Panc1 (cell line): ENCODE measurements at places on chromosomes 3 and 15. TPM values are rescaled to one million over a fixed set of nuclear protein-coding genes. Genes with fewer than 3 reads are reported as not detected.

KIF15 gene
- total RNA-seq, result 12.2 TPM

DNA sequence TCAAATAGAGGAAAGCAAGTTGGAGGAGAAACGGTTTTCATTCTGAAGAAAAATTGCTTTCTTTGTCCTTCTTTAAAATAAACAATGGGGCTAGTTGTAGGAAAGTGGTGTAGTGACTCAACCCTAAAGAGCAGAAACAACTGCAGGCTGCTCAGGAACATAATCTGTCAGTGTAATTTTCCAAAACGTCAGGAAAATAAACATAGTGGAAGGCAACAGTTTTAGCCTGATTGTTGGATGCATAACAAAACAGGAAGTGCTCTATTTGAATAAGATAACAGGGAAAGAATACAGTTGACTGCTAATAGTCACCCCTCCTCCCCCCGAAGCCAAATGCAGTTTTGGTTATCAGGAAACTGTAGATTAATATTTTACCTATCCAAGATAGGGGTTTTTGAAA, 167.6 kb downstream of the ECT2 start:
- no peak for DNase-seq

MME gene
- 1.6 TPM for total RNA-seq

GRCh38 chr3:107062787-107063186, 314.5 kb upstream of the CCDC54 start:
- no peak for DNase-seq

GRCh38 chr3:107818025-107818424, 272.8 kb downstream of the CD47 start:
- DNase-seq, result no peak

DNA sequence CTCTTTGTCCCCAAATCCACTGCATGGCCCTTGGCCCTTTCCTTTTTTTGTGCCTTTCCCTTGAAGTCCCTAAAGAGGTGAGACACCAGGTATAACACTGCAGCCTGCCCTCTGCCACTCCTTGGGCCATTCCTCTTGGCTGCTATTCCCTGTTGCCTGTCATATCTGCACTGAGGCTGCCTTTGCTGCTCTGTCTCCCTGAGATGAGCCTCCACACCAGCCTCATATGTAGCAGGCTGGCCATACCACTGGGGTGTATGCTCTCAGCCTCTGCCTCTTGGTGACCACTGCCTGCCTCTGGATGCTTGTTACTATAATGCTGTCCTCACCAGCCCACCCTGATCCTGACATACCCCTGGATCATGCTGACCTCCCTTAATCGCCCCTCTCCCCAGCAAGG, 252.0 kb downstream of the CLSTN2 start:
- no peak for DNase-seq

GRCh38 chr3:41158947-41159346, 40.4 kb upstream of the CTNNB1 start:
- no peak for DNase-seq

DNA sequence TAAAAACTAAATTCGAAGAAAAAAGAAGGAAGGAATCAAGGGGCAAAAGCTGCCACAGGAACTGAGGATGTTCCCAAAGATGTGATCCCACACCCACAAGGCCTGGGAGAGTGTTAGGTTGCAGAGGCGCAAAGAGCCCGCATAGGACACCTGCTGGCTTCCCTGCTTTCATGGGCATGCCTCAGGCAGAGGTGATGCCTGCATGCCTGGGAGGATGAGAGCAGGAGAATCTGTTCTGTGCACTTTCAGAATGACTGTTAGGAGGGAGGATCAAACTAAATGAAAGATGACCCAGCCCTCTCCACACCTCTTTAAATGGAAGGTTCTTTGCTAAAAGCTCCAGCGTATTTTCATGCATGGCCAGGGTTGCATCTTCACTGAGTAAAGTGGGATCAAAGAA, 162.4 kb downstream of the PLCL2 start:
- DNase-seq, result no peak

- no peak for DNase-seq
Measured at GRCh38 chr3:41932464-41932863, 29.4 kb downstream of the ULK4 start.

GRCh38 chr15:64354688-64355344, 1.2 kb downstream of the CSNK1G1 start:
- DNase-seq, result no peak
